ENCODE measurements at places on chromosomes 11 and 22. TPM values are rescaled to one million over a fixed set of nuclear protein-coding genes. Genes with fewer than 3 reads are reported as not detected.

The OR52I2 gene
- total RNA-seq: not detected

The DERL3 gene
- not detected for total RNA-seq

The NPTXR gene
- total RNA-seq: 0.38 TPM

The TRIM6 gene
- 2.1 TPM for total RNA-seq

The SLC16A8 gene
- not detected for total RNA-seq

The PHOX2A gene
- total RNA-seq: not detected

The CARD18 gene
- not detected for total RNA-seq

The KDM4D gene
- 1.3 TPM for total RNA-seq

The LYVE1 gene
- total RNA-seq: 5.9 TPM

The EIF3F gene
- 386 TPM for total RNA-seq

The MCHR1 gene
- total RNA-seq: 0.65 TPM

The RBM4 gene
- 123 TPM for total RNA-seq

The PNPLA5 gene
- not detected for total RNA-seq

The PRDX5 gene
- 154 TPM for total RNA-seq

The IFITM1 gene
- 0.57 TPM for total RNA-seq

The MIAT gene
- total RNA-seq: 0.33 TPM

The NLRP14 gene
- 0.65 TPM for total RNA-seq

The LRRC74B gene
- total RNA-seq: not detected

The TMEM191B gene
- total RNA-seq: 0.19 TPM

The ZNF70 gene
- total RNA-seq: 7.2 TPM

The TECTA gene
- total RNA-seq: 0.33 TPM

The SEPTIN5 gene
- 34.6 TPM for total RNA-seq

The RFPL2 gene
- not detected for total RNA-seq

The LINC01488 gene
- not detected for total RNA-seq

All from vein endothelial cell (primary cell).